Stimulated activated CD8-positive, alpha-beta memory T cell treated with anti-CD3 and anti-CD28 coated beads, Interleukin-7, amount 100 ng/mL, for 1 hour (primary cell): ENCODE measurements at places on chromosomes 16 and 17.

GRCh38 chr17:1006054-1006453 is 9.1 kb downstream of the TIMM22 start:
- DNase-seq, result no peak

GRCh38 chr17:41648411-41649195 is 24.2 kb upstream of the KRT17 start:
- peak; percentile 77 for DNase-seq

DNA sequence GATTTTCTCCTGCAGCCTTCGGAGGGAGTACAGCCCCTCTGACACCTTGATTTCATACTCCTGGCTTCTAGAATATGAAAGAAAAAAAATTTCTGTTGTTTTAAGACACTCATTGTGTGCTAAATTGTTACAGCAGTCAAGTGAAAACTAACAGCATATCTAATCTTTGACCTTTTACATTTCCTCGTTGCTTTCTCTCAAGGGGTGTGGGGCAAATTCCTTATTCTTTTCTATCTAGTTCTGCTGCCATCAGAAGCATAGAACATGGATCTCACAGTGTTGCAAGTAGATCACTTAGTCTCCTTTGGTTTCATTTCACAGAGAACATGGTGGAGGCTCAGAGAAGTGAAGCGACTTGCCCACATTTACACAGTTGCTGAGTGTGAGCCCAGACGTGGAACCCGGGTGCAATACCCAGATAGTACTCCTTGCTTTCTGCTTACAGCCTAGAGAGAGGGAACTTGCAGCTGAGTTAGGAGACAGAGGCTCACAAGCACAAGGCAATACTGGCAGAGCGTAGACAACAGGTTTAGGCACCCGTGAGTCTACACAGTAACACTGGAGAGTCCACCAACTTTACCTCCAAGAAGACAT is 28.7 kb upstream of the MMD start:
- DNase-seq, result no peak

GRCh38 chr17:7977805-7978204 is 24.6 kb upstream of the GUCY2D start:
- DNase-seq, result no peak

DNA sequence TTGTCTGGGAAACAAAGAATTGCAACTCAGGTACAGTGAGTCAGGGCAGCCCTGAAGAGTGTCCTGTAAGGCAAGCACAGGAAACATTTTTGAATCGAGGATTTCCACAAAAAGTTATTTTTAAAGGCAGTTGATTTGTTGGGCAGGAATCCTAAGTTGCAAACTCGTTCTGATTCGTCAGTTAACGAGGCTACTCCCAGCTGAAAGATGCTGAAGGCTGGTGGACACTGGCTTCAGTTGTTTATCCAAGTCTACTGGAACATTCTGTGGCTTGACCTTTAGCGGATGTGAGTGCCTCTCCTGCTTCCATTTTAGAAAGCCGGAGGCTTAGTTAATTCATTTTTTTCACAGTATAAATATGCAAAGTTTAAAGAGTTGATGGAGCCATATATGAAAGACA is 84.2 kb downstream of the KCNJ12 start:
- DNase-seq, result no peak

GRCh38 chr17:28938552-28938951 is 12.8 kb downstream of the PHF12 start:
- DNase-seq, result no peak

DNA sequence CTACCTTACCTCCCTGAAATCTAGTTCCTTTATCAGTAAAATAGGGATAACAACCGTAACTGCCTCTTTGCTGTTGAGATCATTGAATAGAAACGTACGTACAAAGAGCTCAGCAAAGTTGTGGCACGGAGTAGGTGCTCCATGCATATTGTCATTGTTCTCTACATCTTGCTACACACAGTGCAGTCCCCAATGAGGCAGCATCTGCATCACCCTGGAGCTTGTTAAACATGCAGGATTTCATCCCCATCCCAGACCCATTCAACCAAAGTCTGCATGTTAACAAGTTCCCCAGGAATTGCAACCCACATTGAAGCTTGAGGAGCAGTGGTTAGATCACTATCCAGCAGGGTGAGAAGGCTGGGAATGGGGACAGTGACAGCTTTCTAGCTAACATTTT is 33.7 kb upstream of the CCL2 start:
- DNase-seq, result no peak

- DNase-seq, result no peak
These were observed 946 bp downstream of the OSGIN1 start for GRCh38 chr16:83953796-83954576.

- DNase-seq, result peak; percentile 27
These were observed 2.2 kb downstream of the GSPT1 start for GRCh38 chr16:11913425-11914079.

- peak; percentile 32 for DNase-seq
These were observed 5.7 kb downstream of the TRIM47 start for GRCh38 chr17:75872434-75873351.

GRCh38 chr17:71613996-71614395 is 506.8 kb upstream of the SOX9 start:
- no peak for DNase-seq

DNA sequence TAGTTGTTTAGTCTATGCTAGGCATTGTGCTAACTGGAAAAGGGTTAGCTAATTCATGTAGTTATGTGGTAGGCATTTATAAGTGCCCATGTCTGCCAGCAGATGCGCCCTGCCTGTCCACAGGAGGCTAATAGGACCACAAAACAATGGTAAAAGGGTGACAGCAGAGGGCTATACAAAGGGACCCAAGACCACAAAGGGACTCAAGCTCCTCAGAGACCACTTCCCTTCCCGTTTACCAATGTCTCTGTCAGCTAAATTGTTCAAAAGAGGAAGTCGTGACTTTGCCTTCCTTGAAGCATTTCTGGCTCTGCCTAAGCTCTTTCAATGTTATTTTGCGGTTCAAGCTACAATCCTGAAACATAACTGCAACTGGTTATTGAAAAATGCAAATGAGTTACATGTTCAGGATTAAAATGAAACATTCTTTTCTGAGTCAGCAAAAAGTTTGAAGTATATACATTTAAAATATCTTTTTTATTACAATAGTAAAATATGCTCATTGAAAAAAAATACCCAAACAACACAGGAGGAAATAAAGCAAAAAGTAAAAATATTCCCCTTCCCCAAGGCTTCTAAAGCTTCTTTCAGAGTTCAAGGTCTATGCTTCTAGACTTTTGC is 149.2 kb downstream of the MAF start:
- DNase-seq, result no peak

DNA sequence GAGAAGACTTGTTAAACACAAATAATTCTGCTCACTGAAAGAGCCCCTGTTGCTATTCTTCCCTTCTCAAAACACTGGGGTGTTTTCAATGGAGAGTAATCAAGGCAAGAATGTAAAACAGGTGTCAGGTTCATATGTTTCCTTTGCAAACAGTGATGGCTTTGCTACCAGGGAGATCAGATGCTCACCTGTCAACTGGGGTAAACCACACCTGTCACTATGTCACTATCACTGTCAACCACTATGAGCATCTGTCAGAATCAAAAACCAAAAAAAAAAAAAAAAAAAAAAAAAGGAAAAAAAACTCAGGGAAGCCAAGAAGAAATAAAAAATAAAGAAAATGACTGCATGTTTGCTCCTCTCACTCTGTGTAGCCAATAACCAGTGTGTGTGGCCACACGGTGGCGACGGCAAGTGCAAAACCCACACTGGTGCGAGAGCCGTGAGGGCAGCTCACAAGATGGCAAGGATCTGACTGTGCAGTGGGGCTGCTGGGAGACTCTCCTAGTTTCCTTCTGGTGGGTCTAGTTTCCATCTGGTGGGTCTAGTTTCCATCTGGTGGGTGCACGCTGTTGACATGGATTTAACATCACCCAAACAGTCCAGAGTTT is 22.7 kb downstream of the USP22 start:
- DNase-seq, result peak; percentile 11

GRCh38 chr16:50668368-50669008 is 12.6 kb downstream of the SNX20 start:
- no peak for DNase-seq

DNA sequence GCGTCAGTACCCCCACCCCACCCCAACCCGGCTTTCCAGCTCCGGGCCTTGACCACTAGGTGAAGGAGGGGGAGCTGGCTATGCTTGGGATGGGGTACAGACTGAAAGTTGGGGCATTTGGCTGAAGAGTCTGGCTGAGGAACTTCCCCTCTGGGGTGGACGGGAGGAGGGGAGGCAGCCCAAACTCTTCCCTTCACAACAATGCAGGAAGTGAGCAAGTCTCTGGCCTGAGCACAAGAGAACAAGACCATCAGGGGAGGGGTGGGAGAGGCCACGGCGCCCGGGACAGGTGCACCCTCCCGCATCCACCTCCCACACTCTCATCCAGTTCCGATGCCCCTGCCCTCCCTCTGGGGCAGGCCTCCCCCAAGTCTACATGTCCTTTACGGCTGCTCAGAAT is 5.6 kb downstream of the USH1G start:
- DNase-seq, result no peak

GRCh38 chr17:69717214-69717613 is 302.7 kb downstream of the MAP2K6 start:
- DNase-seq, result no peak
